ENCODE measurements at places on chromosomes 4 and X. TPM values are rescaled to one million over a fixed set of nuclear protein-coding genes. Genes with fewer than 3 reads are reported as not detected.

BGN gene
- 6.0 TPM for total RNA-seq

DAPP1 gene
- not detected for total RNA-seq

ZNF630 gene
- total RNA-seq, result 1.5 TPM

SMIM31 gene
- not detected for total RNA-seq

SRP72 gene
- total RNA-seq, result 57.8 TPM

CORIN gene
- total RNA-seq, result 0.10 TPM

RBM46 gene
- total RNA-seq, result not detected

SMR3B gene
- total RNA-seq, result not detected

TTC29 gene
- total RNA-seq, result not detected

NOP14 gene
- total RNA-seq, result 32.4 TPM

GPR119 gene
- total RNA-seq, result not detected

Data from mammary microvascular endothelial cell (primary cell).